ENCODE measurements at places on chromosomes 3 and 15.

GRCh38 chr3:101319531-101319930 is 844 bp downstream of the IMPG2 start:
- no peak for DNase-seq

- DNase-seq: no peak
These were observed 22.6 kb upstream of the CSPG5 start for GRCh38 chr3:47601281-47601680.

DNA sequence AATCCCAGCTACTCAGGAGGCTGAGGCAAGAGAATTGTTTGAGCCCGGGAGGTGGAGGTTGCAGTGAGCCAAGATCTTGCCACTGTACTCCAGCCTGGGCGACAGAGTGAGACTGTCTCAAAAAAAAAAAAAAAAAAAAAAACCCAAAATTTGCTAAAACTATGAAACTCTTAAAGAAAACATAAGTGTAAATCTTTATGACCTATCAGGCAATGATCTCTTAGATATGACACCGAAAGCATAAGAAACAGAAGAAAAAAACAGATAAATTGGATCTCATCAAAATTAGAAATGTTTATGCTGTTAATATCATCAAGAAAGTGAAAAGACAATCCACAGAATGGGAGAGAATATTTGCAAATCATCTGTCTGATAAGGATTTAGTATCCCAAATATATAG is 15.3 kb downstream of the GRAMD2A start:
- no peak for DNase-seq

DNA sequence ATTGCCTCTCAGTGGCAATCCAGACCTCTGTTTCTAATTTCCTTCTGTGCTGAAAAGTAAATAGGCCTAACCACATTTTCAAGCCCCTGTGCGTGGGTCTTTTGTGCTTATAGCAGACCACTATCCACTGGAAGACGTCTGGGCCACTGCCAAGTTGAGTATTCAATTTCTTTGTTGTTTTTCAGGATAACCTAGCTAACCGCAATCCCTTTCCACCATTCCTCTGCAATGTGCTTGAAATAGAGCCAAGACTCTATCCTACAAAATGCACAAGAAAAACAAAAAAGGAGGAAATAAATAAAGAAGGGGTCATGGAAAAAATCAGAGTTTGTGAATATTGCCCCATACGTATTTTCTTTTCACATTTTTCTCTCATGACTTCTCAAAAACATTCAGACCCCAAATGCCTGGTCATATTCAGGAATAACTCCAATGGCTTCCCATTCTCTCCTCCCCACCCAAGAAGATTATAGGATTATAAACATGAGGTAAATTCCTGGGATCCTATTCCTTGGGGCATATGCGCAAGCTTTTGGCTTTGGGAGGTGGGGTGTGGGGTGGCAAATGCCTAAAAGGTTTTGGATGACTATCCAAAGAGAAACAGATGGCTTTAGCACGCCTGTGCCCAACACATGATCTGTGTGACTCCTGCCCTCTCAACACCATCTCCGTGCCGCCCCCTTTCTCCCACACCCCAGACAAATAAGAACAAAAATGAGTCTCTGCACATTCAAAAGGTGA is 217.9 kb upstream of the THBS1 start:
- DNase-seq: peak; percentile 93

- no peak for DNase-seq
These were observed 93.9 kb upstream of the CCDC80 start for GRCh38 chr3:112734736-112735350.

- no peak for DNase-seq
These were observed 498 bp downstream of the PDE12 start for GRCh38 chr3:57556459-57557084.

- no peak for DNase-seq
These were observed 54.8 kb downstream of the SLC7A14 start for GRCh38 chr3:170531054-170531453.

GRCh38 chr15:32675466-32675865 is 34.0 kb downstream of the SCG5 start:
- DNase-seq: no peak

DNA sequence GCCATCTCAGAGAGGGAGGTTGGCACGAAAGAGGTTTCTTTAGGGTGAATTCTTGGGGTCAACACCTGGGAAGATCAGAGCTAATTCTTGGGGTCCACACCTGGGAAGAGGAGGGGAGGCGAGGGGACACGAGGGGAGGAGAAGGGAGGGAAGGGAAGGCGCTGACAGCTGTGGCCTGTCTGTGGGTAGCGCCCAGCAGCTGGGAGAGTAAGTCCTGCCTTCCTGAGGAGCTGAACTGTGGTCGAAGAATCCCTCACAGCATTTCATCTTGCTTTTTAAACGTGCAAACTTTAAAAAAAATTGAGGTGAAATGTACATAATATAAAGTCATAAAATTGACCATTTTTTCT is 63.2 kb upstream of the CGNL1 start:
- no peak for DNase-seq

- no peak for DNase-seq
These were observed 21.2 kb downstream of the SLC7A14 start for GRCh38 chr3:170564664-170565063.

DNA sequence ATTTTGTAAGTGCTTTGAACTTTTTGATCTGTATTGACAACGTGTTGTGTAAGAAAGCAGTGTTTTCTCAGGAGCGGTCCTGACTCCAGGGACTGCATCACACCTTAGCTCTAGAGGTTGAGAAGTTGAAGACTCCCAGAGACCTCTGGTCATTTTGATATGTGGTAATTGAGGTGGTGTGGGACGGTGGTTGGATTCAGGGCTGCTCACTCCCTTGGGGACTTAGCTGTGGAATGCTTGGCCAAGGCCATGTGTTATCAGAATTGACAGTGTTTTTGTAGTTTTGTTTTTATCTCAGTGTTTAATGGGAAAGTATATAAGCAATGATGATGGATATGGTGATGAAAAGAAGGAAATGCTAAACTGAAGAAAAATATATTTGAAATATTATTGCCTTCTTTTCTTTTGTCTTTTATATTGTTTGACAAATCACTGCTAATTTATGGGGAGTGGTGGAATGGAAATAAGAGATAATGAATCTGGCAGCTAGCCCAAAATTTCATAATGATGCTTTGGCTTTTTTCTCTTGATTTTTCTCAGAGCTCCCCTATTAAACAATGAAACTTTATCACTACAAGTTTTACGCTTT is 16.0 kb downstream of the CMSS1 start:
- no peak for DNase-seq

- no peak for DNase-seq
These were observed 156.4 kb upstream of the PFN2 start for GRCh38 chr3:150127011-150127490.

GRCh38 chr15:56672721-56673120 is 60.6 kb downstream of the ZNF280D start:
- peak; percentile 44 for DNase-seq

DNA sequence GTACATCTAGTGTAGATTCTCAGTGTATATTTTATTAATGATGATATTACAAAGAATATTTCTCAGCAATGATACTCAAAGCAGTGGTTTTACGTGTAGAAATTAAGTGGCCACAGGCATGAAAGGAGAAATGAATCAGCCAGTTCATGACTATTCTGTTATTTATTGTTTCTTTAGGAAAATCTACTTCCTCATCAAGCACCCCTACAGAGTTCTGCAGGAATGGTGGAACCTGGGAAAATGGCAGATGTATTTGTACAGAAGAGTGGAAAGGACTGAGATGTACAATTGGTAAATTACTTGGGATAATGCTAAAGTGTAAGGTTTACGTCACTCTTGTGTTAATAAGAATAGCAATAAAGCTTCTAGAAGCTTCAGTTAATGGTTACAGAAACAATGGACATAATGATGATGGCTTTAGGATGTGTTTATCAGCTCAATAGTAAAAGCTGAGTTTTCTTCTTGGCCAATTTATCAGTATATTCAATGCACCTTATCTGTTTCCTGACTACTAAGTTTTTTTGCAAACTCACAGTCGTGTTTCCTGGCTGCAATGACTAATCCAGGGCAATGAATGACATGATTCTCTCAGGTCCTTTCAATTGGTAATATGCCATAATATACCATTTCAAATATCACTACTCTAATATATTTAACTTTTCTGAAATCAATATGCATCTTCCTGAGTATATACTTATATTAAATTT is 20.2 kb downstream of the ADGRG7 start:
- DNase-seq: no peak

- no peak for DNase-seq
These were observed at the start of gene MAP4 for GRCh38 chr3:48016301-48016973. Gene MAP4 (minus strand): TSS chr3:48016416. CDS start chr3:47998860, 17,556 bp downstream.

GRCh38 chr3:139222100-139222657 is 121.6 kb upstream of the MRPS22 start:
- DNase-seq: no peak

DNA sequence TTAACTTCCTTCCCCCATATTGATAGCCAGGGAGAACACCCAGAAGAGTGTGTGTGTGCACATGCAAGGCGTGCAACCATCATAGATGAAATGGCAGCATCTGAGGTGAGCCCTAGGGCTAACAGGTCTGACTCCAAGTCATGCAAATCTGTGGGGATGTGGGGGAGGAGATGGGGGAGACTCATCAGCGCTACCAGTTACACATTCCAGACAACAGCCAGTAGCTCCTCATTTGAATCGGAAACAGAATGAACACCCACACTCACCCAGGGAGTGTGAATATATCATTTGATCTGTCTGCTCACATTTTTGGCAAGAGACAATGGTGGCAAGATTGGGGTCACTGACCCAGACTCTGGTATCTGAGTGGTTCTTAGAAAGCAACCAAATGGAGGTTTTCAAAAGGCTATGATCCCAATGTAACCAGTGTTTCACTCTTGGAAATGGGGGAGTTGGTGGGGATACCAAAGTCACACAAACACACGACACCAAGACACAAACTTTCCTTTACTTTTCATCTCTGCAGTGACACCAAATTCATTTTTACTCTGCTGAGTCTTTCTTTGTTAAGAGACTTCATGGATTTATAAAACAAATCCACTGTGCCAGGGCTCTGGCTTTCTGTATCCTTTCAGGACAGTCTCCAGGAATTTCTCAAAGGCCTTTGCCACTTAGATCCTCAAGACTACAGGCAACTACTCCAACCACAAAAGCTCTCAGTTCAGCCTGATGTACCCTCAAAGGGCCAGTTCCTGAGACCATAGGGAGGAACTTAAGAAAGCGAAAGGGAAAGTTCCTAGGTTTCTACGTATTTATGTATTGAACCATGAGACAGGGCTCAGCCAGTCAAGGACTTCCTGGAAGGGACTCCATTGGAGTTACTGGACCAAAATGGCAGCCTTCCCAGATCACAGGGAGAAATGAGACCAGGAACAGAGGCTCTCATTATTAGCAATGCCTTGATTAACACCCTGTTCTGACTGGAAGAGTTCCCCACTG is 2.2 kb downstream of the CDCP1 start:
- no peak for DNase-seq

DNA sequence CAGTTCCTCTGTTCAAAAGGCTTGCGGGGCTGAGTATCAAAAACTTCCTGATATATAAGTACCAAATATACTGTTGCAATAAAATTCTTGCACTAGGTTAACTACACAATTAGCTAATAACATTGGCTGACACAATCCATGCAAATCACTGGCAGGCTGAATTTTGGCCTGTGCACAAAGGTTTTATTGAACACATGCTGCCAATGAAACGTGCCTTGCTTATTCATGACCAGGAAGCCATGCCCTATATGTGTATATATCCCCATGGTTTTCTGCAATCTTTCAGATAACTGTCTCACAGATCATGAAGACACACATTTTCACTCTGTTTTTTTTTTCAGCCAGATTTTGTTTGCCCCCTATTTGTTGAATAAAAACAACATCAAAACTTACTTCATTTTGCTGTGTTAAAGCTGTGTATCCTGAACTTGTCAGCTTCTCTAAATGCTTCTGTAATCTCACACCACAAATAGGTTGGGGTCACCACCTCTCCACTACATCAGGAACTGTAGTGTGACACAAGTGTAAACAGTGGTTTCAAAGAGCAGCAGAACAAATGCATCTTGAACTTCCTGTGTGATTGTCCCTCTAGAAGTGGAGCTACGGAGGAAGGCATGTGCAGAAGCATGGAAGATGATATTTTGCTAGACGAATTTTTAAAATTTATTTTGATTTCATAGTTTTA is 920.7 kb upstream of the NR2F2 start:
- no peak for DNase-seq

GRCh38 chr3:10361375-10361774 is 40.5 kb upstream of the SEC13 start:
- no peak for DNase-seq

DNA sequence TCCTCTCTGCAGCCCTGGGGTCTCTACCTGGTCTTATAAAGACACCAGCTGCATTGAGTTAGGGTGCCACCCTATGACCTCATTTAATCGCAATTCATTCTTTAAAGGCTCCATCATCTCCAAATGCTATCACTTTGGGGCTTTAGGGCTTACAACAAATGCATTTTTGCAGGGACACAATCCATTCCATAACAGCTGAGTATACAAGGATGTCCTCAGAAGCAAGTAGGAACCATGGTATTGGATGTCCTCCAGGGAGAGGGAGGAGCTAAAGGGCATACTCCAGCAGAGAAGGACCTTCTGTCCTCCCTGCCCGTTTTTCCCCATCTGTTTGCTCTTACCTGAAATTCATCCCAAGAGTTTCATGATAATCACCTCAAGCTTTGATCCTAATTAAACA is 30.3 kb downstream of the UMPS start:
- no peak for DNase-seq

GRCh38 chr3:108509263-108509662 is 1.1 kb downstream of the MYH15 start:
- no peak for DNase-seq

GRCh38 chr15:68888419-68888818 is 41.9 kb upstream of the SPESP1 start:
- DNase-seq: no peak

GRCh38 chr3:148389916-148390315 is 307.8 kb upstream of the AGTR1 start:
- DNase-seq: peak; percentile 32

DNA sequence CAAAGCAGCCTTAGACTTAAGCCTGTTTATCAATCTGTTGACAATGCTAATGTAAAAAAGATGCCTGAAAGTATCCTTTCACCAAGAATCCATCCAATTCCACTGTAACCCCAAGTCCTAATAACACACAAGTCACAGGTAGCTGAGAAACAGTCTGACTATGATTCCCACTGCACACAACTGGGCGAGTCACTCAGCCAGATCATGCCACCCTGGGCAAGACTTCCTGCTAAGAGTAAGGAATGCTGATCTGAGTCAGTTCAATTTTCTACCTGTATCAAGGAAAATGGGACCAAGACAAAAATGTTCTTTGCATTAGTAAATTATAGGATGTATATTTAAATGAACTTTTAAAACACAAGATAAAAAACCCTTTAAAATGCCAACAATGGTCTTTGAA is 33.3 kb downstream of the NPTN start:
- no peak for DNase-seq

DNA sequence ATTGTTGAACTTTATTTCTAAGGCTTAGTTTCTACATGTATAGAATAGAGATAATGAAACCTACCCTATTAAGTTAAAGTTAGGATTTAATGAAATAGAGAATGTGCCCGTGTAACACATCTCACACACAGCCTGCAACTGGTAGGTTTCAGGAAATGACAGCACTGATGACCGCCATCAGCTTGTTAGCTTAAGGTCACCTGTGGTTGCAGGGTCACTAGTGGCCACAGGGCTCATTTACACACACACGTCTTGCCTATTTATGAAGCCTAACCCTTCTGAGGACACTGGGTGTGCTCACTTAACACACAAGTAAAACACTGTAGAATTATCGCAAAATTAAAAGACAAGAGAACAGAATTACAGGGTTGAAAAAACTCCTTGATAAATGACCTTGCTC is 20.1 kb downstream of the CHRM5 start:
- no peak for DNase-seq
